Stimulated activated CD8-positive, alpha-beta memory T cell treated with anti-CD3 and anti-CD28 coated beads, Interleukin-7, amount 100 ng/mL, for 1 hour (primary cell): ENCODE measurements at places on chromosomes 7 and 10.

GRCh38 chr10:111360260-111360925 is 283.6 kb downstream of the ADRA2A start:
- DNase-seq, result no peak

DNA sequence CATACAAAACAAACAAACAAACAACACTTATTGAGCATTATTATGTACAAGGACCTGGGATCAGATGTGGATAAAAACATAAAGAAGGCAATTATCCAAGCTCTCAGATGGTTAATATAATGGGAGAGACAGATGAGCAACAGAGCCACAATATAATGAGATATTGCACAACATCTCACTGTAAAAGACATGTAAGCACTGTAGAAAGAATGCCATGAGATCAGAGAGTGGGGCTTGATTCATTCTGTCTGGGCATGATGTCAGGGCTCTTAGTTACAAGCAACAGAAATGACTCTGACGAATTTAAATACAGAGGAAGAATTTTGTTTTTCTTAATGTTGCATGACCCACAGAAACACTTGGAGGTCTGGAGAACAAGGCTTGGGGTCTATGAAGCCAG is 164.7 kb upstream of the PLXDC2 start:
- DNase-seq, result no peak

DNA sequence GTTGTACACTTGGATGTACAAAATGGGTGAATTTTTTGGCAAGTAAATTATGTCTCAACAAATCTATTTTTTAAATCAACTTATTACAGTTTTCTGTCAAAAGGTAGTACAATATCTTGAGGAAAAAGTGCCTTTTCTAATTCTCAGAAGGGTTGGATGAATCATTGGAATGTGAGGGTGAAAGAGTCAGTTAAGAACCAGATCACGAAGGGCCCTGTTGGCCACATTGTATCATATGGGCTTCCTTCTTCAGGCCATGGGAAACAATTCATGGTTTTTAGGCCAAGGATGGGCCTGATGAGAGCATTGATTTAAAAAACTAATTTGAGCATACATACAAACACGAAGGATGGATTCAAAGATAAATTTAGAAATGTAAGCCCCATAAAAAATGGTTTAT is 503.7 kb downstream of the TNS3 start:
- no peak for DNase-seq

- DNase-seq, result no peak
Measured at GRCh38 chr10:75696536-75696935, 265.1 kb downstream of the LRMDA start.

- no peak for DNase-seq
Measured at GRCh38 chr7:103325744-103326143, 18.8 kb downstream of the DNAJC2 start.
